ENCODE measurements at places on chromosomes 7 and 10. TPM values are rescaled to one million over a fixed set of nuclear protein-coding genes. Genes with fewer than 3 reads are reported as not detected.

GRCh38 chr7:25669281-25669781 is 441.0 kb upstream of the NPVF start:
- DNase-seq, result no peak

DNA sequence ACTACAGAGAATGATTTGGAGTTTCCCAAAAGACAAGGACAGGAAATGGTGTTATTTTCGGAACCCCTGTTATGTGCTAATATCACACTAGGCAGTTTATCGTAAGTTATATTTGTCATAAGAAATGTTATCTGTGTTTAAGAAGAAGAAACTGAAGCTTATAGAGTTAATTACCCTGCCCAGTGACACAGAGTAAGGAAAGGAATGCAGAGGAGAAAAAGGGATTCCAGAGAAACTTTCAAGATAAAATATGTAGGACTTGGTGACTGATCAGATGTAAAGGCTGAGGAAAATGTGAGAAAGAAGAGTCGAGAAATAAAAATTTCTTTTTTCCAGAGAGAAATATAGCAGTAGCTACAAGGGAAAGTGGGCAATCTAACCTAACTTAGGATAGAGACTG is 63.5 kb upstream of the ZNF746 start:
- no peak for DNase-seq

GRCh38 chr10:116146372-116147140 is 126.5 kb downstream of the GFRA1 start:
- DNase-seq, result no peak

- DNase-seq, result no peak
Observed at GRCh38 chr7:26949319-26949718, 84.9 kb upstream of the SKAP2 start.

GRCh38 chr7:74525881-74526280 is 72.2 kb downstream of the GTF2IRD1 start:
- DNase-seq, result no peak

The SERPINE1 gene
- total RNA-seq, result 0.93 TPM

DNA sequence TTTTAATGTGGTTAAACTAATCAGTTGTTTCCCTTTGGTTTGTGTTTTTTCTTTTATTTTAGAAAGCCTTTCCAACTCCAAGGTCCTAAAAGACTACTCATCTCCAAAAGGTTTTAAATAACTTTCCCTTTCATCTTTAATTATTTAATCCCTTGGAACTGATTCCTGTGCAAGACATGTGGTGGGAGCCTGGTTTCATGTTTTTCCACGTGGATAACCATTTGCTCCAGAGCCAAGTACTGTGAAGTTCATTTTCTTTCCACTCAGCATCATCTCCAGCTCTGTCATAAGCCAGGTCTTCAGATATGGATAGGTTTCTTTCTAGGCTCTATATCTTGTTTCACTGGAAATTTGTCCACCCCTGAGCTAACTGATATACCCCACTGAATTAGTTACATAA is 16.7 kb downstream of the PPP1R3C start:
- DNase-seq, result no peak

The FAM25C gene
- not detected for total RNA-seq

The CTAGE4 gene
- total RNA-seq, result 1.7 TPM
